ENCODE measurements at places on chromosomes 2 and 18. TPM values are rescaled to one million over a fixed set of nuclear protein-coding genes. Genes with fewer than 3 reads are reported as not detected.

Gene TEKT4
- not detected for total RNA-seq

Gene SKA1
- 0.68 TPM for total RNA-seq

Gene ALK
- 1.3 TPM for total RNA-seq

Gene FBXO15
- 0.44 TPM for total RNA-seq

Gene POTEJ
- total RNA-seq: not detected

Gene CCNT2
- total RNA-seq: 39.2 TPM

Gene CRACDL
- total RNA-seq: 4.2 TPM

Gene HOXD8
- 24.5 TPM for total RNA-seq

Gene PRR30
- total RNA-seq: not detected

Gene TSGA10
- 11.0 TPM for total RNA-seq

Gene ATL2
- 72.9 TPM for total RNA-seq

Gene SUCLG1
- total RNA-seq: 284 TPM

Gene CGREF1
- 4.2 TPM for total RNA-seq

Gene IL36A
- total RNA-seq: not detected

Gene CCDC121
- total RNA-seq: 2.8 TPM

Gene TOGARAM2
- 3.4 TPM for total RNA-seq

Gene DSC1
- total RNA-seq: not detected

Gene DSC2
- 10.6 TPM for total RNA-seq

Gene IL36B
- not detected for total RNA-seq

Gene SIX2
- 1.4 TPM for total RNA-seq
